ENCODE measurements at places on chromosomes 3 and 15.

DNA sequence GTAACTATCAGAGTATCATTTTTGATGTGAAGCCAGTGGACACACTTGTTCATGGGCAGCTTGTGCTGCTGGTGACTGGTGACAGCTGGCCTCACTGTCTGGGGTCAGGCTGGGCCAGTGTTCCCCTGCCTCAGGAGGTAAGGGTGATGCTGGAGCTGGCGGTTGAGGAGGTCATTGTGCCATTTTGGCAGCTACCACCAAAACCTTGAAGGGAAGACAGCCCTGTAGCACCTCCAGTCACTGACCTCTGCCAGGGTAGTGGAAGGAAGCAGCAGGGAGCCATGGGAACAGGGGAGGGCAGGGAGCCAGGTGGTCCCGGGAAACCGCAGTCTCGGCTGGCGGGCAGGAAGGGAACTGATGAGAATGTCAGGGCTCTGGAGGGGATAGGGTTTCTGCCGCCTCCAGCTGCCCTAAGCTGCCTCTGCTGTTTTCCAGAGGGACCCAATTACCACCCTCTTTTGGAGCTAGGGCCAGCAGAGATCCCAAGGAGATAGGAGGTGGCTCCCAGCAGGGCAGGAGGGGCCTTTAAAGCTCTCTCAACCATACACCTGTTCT is 24.8 kb downstream of the FOXL2NB start:
- DNase-seq: no peak

GRCh38 chr15:60411774-60412425 is 14.1 kb upstream of the ANXA2 start:
- DNase-seq: no peak

GRCh38 chr3:102810937-102811336 is 376.1 kb downstream of the ZPLD1 start:
- no peak for DNase-seq

DNA sequence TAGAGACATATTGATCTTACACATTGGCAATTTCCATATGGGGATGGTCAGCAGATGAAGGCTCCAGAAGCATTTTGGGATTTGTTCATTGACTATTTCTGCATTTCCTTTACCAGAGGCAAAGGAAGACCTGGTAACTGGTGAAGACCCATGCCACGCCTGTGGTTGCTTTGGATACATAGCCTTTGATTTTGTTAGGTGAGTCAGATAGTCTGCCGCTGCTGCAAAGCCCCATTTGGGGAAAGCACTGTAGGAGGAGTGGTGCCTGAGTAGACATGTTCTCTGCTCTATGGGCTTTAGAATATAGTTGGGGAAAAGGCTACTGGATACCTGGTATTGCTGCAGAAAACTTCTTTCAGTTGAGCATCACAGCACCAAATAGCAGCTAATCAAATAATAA is 56.8 kb downstream of the TFG start:
- no peak for DNase-seq

DNA sequence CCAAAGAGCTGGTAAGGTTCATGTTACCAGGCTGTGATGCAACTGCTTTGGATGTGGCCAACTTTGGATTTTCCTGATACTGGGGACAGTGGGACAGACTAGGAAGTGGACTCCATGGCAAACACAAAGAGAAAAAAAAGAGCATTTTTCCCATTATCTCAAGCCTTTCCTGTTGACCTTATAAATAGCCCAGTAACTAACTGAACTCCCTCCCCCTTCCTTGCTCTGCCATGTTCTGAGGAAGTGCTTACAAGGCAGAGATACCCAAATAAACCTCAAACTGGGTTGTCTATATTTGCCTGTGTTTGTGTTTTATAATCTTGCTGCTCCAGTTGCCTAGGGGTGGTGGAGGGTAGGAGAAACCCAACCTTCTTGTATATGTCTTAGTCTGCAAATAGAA is 27.3 kb upstream of the SLC9A9 start:
- DNase-seq: no peak

- DNase-seq: no peak
Observed at GRCh38 chr3:23740517-23740965, 65.2 kb upstream of the UBE2E1 start.

DNA sequence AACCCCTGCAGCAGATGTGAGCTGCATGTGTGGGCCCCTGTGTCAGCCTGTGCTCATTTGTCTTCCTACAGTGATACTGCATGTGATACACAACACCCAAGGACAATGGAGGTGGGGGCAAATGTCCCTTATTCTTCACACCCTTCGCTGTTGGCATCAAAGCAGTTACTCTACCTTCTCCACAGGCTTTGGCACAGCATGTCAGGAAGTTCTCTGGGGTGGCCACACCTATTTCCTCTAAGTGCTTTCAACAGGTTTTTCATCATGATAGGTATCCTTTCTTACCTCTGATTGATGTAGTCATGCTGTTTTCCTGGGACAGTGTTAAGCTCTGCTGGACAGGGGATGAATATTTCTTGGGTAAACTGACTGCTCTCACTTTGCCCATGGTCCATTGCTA is 29.5 kb downstream of the ZNF662 start:
- DNase-seq: no peak

DNA sequence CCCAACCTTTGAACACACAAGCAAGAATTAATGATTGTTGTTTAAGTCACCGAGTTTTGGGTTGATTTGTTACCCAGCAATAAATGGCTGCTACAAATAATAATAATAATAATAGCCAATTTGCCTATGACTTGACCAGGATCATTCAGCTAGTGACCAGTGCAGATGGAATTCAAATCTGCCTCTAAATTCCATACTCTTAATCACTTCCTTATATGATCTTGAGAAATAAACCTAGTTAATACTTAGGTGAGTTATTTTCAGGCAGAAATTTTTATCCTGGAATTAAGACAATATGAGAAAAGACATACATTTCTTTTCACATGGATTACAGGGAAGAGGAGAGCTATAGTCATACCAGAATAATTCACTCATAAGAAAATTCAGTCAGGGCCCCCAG is 116.0 kb upstream of the GALNT15 start:
- no peak for DNase-seq
